SHP77 (cell line): ENCODE measurements at places on chromosomes 12 and 14.

DNA sequence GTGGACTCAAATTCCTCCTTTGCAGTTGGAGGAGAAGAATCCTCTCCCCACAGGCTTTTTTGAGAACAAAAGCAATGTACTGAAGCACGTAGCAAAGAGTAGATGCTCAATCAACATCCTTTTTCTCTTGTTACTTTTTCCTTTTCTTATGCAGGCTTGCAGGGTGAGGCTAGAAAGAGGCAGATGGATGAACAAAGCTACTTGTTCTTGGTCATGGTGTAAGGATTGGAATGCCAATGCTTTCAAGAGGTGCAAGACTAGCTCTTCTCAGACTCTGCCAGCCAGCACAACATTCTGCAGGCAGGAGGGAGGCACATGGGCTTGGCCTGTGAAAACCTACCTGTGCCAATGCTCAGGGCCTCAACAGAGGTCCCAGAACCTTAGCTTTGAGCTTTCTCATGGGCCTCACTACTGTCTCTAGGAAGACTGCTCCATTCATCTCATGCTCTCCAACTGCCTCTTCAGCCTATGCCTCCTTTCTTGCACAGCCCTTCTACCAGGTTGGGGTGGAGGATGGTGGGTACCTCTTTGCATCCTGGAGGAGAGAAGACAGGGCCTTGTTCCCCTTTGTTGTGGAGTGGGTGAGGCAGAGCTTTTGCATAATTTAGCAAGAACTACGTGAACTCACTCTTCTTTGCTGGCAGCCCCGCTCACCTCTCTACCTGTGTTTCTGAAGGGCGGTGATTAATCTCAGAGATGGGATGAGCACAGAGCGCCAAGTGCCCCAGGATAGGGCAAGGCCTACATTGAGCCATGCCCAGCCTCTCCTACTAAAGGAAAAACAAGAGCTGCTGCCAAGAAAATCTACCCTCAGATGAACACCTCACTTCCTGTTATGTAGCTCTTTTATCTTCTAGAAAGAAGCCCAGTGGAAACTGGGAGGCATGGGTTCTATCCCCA, 1119.7 kb downstream of the VRK1 start:
- no peak for DNase-seq

DNA sequence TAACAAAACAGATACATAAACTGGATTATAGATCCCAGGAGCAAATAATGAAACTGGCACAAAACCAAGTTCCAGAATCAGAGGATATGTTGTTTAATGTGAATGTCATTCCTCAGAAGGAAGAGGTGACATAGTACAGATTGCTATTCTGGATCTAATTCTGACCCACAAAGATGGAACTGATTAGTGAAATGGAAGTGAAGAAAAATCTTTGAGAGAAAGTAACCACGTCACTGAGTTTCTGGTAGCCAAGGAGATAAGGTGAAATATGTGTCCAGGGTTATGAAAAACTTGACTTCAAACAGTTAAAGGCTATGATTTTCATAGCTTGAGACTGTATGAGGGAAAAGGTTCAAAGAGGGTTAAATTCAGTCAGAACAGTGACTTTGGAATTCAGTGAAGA, 8.3 kb downstream of the OR10AD1 start:
- no peak for DNase-seq

- DNase-seq: no peak
Measured at GRCh38 chr14:56284641-56285040, 166.4 kb downstream of the PELI2 start.

- no peak for DNase-seq
Measured at GRCh38 chr14:104093366-104094055, 8.0 kb downstream of the ASPG start.

DNA sequence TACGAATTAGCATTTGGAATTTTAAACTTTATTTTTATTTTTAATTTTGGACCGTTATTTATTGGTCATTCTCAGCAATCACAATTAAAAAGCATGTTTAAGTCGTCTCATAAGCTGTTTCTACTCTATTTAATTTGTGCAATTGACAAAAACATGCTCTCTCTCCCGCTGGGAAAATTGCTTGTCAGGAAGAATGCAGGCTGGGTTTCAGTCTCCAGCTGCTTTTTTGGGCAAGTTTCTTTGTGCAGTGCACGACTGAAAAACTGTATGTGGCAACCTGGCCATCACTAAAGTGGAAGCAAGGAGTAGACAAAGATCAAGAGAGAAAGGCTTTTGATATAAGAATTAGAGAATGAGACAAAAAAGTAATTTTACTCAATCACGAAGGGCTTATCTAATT, 941.5 kb upstream of the MDGA2 start:
- no peak for DNase-seq
